WTC11 (cell line): ENCODE measurements at places on chromosomes 1 and 21. TPM values are rescaled to one million over a fixed set of nuclear protein-coding genes. Genes with fewer than 3 reads are reported as not detected.
A peak's percentile ranks its signal among the peaks of the same experiment; 100 is the strongest.

DNA sequence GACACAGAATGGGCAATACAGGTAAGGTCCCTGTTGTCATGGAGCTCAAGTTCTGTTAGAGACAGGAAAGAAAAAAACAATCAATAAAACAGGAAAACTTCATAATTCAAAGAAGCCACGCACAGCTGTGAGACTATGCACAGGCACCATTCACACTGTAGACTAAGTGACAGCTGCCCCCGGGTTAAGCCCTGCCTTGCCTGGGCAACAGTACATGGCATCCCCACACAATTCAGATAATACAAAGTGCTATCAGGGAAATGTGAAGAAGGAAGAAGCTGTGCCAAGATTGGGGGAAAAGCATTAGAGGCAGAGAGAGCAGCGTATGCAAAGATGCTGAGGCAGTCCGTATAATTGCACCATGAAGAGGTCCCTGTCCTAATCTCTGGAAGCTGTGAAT is 9.0 kb upstream of the KCNE2 start:
- no peak for DNase-seq

- DNase-seq = no peak
These were observed 52.5 kb upstream of the HSPA13 start for GRCh38 chr21:14435423-14435822.

- DNase-seq = peak; percentile 67
These were observed 10.7 kb downstream of the AMPD2 start for GRCh38 chr1:109630081-109630897.

DNA sequence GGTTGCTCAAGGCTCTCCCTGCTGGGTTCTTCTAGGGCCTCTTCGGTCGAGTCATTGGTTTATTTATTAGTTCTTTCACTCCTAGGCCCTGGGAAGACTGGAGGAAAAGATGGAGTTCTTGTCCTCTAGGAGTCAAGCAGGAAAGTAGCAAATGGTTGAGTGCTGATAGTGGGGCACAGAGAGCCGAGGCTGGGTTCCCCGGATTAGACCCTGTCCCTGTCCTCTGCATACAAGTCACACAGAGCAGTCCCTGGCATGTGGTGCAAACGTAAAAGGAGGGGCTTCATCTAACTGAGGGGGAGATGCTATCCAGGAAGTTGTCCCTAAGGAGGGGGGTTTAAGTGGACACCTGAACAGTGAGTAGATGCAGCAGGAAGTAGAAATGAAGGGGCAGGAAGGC is 19.2 kb upstream of the KCNE2 start:
- no peak for DNase-seq

DNA sequence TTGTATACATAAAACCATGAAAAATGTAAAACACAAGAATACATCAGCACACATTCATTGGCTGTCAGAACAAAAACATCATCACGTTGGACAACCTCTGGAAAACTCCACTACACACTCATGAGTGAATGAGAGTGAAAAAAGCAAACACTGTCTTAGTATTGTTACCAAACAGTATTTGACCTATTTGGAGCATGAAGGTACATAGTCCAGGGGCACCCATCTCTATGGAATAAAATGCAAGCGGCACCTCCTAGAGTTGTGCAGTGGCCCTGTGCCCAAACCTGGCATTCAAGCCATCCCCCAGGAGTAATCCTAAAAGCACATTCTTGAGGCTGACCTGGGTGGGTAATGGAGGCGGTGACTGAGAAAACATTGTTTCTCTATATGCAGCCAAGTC is 67.0 kb upstream of the SOD1 start:
- no peak for DNase-seq

DNA sequence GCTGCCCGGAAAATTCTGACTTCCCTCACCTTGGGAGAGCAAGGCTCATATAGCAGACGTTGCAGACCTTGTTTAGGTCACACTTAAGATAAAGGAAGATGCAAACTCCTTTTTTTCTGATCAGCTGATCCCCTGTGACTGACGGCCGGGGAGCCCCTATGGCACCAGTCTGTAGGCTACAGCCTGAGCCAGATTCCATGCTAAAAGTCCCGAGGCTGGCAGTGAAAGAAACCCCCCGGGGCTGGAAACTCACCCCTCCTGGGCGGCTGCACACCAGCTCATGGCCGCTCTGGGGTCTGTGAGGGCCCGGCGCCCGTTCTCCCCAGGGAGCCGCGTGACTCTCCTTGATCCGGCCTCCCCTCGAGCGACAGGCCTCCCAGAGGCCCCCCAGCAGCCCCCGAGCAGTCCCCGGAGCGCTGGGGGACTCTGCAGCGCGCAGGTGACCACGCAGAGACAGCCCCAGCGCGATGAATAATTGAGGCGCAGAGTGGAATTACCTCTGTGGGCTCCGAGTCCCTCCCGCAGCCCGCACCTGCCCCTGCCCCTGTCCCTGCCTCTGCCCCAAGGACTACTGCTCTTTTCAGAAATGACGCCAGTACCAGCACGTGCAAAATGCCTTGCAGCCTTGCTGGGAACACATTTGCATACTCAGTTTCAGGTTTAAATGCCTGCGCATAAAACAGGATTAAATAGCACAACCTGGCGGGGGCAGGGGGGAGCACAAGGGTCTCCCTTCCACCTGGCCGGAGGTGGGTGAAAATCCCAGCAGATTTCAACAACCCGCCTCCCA is 62.6 kb upstream of the CLDN14 start:
- peak; percentile 67 for DNase-seq

DNA sequence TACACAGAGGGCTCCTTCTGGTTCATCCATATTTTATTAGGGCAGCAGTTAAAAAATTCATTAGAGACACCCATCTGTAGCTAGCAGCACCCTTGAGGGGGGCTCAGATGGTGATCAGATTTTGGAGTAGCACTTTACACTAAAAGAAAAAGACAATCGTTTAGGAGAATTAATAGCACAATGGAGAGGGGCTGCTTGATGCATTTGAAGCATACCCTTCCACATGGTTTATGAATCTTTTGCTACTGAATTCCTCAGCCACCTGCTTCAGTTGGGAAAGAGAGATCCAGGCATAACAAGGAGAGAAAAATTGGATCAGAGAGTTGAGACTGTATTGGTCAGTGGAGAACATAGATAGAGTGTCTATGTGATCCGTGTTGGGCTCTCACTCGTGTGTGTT is 54.4 kb downstream of the DISC1 start:
- DNase-seq = no peak

DNA sequence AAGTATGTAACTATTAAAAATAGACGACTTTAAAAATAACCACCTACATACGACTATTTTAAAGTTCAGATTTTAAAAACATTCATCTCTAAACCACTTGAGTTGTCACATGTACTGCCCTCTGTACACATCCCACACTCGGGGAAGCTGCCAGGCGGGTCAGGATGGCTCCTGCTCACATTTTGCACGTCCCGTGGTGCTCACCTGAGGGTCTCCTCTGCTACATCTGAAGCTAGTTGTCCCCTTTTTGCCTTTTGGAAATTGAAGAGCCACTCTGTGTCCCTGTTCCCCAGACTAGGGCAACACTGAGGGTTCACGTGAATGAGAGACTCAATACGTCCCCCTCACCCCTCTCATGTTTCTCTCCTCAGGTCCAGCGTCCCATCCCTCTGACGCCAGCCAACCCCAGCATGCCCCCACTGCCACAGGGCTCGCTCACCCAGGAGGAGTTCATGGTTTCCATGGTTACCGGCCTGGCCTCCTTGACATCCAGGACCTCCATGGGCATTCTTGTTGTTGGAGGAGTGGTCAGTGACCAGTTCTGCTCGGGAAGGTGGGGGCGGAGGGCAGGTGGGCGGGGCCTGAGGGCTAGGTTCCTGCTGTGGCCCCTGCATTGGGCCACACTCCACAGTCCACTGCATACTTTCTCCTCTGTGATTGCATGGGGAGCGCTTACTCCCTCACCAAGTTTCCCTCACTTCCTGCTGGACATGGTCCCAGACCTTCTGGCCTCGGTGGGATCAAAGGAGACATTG is 13.0 kb upstream of the MIIP start:
- no peak for DNase-seq

DNA sequence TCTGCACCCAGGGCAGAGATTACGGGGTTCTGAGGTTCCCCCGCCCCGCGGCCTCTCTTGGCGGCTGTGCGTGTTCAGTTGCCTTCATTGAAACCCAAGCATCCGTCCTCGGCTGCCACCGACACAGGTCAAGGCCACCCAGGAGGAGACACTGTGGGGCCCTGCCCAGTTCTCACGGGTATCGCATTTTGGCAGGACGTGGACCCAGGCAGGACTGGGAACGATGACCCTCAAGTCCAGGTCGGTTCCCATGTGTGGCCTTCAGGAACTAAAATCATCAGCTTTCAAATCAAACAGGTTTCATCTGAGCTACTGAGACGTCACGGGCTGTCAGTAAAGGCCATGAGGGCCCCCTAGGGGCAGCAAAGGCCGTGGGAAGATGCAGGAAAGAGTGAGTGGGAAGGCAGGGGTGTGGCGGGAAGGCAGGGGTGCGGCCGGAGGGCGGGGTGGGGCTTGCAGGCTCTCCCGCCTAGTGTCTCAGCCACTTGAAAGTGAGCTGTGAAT is 7.0 kb upstream of the C1orf174 start:
- DNase-seq = no peak

DNA sequence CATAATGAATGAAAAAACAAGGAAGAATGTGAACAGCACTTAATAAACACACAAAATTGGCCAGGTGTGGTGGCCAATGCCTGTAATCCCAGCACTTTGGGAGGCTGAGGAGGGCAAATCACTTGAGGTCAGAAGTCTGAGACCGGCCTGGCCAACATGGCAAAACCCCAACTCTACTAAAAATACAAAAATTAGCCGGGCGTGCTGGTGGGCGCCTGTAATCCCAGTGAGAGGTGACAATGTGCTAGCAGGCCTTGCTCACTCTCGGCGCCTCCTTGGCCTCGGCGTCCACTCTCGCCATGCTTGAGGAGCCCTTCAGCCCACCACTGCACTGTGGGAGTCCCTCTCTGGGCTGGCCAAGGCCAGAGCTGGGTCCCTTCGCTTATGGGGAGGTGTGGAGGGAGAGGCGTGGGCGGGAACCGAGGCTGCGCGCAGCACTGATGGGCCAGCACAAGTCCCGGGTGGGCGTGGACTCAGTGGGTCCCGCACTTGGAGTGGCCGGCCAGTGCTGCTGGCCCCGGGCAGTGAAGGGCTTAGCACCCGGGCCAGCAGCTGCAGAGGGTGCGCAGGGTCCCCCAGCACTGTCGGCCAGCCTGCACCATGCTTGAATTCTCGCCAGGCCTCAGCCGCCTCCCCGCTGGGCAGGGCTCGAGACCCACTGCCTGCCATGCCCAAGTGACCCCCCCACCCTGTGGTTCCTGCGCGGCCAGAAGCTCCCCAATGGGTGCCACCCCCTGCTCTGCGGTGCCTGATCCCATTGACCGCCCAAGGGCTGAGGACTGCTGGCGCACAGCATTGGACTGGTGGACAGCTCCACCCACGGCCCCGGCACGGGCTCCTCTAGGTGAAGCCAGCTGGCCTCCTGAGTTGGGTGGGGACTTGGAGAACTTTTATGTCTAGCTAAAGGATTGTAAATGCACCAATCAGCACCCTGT is 30.6 kb upstream of the ATG4C start:
- no peak for DNase-seq

GRCh38 chr1:22892789-22893188 is 79.9 kb downstream of the LACTBL1 start:
- DNase-seq = no peak

GRCh38 chr1:12168451-12169160 is 1.8 kb downstream of the TNFRSF1B start:
- DNase-seq = no peak

DNA sequence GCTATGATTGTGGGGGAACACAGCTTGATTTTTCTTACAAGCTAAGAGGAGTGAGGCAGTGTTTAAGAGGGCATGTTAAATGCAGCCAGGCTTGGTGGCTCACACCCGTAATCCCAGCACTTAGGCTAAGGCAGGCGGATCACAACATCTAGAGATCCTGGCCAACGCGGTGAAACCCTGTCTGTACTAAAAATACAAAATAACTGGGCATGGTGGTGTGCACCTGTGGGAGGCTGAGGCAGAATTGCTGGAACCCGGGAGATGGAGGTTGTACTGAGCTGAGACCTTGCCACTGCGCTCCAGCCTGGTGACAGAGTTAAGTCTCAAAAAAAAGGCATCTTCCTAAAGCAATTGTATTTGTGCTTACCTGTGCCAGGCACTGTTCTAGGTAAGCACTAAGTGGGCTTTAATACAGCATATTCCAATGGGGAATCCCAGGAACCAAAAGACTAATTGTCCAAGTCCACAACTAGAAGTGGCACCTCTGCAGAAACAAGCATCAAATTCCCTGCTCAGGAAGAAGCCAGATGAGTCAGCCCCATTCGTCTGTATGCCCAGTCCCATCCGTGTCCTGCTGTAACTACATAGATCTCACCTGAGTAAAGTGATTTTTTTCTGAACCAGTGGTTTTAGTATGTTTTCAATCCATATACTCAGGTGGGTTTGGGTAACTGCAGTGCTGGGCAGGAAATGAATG is 4.6 kb downstream of the RCC1 start:
- DNase-seq = no peak

DNA sequence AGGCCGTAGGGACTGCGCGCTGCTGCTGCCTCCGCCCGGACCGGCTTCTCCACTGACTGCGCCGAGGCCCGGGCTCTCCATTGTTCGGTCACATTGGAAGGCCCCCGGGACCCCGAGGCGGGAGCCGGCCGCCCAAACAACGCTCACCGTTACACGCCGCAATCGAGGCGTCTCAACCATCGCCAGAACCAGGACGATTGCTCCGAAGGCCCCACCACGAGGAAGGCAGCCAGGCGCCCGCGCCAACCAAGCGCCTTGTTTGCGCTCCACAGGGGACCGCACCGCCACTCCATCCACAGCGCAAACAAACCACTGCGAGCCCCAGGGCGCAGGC is 595 bp downstream of the GLUL start:
- no peak for DNase-seq

DNA sequence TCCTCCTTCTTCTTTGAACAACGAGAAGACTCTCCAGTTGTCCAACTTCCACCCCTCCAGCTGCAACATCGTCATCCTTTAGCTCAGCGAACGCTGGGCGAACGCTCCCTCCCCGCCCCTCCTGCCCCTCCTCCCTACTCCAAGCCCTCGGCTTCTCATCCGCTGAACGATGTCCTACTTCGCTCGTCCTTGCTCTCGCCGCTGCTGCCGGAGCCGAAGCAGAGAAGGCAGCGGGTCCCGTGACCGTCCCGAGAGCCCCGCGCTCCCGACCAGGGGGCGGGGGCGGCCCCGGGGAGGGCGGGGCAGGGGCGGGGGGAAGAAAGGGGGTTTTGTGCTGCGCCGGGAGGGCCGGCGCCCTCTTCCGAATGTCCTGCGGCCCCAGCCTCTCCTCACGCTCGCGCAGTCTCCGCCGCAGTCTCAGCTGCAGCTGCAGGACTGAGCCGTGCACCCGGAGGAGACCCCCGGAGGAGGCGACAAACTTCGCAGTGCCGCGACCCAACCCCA is at the start of gene BCAN:
BCAN (plus strand) TSS at position 357 of the 504 bp plus-strand sequence. CDS start 3,938 bp downstream, outside the sequence.
- DNase-seq = peak; percentile 73

IGSF21 gene
- total RNA-seq = 28.0 to 30.5 TPM (median 28.5 TPM) in 3 replicates

AIM2 gene
- total RNA-seq = 1.1 to 1.6 TPM (median 1.4 TPM) in 3 replicates

AGO1 gene
- 77.8 to 81.8 TPM (median 80.6 TPM) in 3 replicates for total RNA-seq

S100A2 gene
- 0.74 to 1.6 TPM (median 0.80 TPM) in 3 replicates for total RNA-seq

B3GALT5 gene
- total RNA-seq = 25.8 to 33.3 TPM (median 32.4 TPM) in 3 replicates

LAPTM5 gene
- 1.3 to 1.5 TPM (median 1.3 TPM) in 3 replicates for total RNA-seq

PLXNA2 gene
- total RNA-seq = 2.4 to 4.2 TPM (median 3.5 TPM) in 3 replicates

SUSD4 gene
- total RNA-seq = 1.8 to 2.6 TPM (median 2.6 TPM) in 3 replicates

CA6 gene
- 0.11 TPM in 1 of 3 replicates, not detected in the others for total RNA-seq

SPRR2F gene
- not detected in 3 replicates for total RNA-seq

S100A7A gene
- not detected in 3 replicates for total RNA-seq
